ENCODE measurements at places on chromosomes 3 and 15.

- no peak for DNase-seq
Measured at GRCh38 chr3:130973406-130973805, 53.2 kb downstream of the ASTE1 start.

DNA sequence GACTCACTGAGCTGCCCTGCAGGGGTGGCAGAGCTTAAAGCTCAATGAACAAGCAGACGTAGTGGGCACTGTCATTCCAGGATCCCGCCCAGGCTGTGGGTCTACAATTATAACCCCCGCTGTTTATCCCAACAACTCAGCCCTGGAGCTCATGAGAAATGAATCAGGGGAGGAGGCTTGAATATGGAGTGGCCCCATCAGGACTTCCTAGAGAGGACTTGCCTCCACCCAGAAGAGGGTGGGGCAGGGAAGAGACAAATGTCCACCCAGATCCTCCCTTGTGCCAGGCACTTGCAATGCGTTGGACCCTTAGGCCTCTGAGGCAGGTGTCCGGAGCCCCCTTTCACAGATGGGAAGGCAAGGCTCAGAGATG, 33.0 kb downstream of the SLC6A20 start:
- no peak for DNase-seq

GRCh38 chr3:129827765-129828164, 65.7 kb downstream of the TMCC1 start:
- peak; percentile 60 for DNase-seq

DNA sequence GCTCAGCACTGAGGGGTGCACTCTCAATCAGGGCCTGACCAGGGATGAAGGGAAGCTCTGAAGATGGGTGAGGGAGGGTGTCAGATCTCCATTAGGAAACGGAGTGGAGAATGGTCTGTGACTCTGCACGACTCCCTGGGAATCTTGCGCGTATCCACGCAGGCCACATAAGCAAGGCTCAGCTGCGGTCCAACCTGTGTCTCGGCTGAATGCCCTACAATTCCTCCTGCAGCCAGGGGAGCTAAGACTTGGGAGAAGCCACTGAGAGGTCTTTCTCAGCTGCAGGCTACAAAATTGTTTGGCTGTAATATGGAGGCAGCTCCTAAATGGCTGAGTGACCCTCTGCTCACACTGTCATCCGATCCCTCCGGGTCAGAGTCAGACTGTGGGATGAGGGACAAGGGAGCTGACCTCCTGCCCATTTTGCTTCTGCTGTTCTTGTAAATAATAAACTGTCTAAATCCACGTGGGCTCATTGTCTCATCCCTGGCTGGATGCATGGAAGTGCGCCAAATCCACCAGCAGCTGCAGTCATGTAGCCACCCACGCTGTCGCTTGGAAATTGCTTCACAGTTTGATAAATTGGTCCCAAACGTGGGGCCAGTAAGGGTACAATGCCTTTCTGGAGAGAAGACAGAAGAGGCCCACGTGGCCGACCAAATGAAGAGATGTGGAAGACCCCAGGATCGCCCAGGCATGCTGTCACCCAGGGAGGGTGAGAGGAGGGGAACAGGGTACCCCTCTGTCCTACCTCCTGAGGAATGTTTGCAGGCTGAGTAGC, 30.5 kb downstream of the ALS2CL start:
- DNase-seq, result no peak

DNA sequence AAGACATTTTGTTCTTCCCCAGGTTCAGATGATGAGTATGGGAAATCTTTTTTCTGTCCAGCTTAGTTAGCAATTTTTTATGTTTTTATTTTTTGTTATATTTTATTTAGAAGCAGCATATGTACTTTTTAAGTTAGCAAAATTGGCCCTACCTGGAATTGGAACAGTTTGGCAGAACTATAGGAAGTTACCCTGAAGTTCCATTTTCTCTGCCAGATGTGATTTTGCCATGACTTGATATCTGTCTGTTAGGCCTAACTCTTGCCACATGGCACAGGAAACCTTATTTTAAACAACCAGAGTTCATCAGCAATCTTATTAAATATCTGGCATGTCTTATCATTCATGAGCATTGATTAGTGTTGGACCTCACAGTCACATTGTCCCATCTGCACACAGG, 67.1 kb downstream of the ADAMTSL3 start:
- DNase-seq, result no peak

DNA sequence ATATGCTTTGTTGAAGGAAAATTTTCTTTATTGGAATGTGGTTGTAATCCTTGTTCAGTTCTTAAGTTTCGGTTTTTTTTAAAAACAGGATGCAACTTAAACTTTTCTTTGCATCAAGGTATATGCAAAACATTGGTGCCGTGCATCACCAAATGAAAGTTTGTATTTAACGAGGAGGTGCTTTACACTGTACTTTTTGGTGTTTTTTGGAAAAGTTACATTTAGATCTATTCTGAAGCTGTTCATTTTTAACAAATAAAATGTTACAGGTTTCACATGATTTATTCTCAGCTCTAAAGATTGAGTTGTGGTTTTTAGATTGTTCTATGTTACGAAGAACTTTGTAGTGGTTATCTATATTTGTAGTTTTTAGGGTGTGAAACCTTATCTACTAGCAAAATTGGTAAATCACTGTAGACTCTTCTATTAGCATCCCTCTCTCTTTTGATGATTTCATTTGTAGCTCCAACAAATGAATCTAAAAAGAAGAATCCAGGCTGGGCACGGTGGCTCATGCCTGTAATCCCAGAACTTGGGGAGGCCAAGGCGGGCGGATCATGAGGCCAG, 7.0 kb upstream of the LRCH3 start:
- DNase-seq, result no peak

- no peak for DNase-seq
Measured at GRCh38 chr15:74345051-74345450, 22.4 kb downstream of the CYP11A1 start.

DNA sequence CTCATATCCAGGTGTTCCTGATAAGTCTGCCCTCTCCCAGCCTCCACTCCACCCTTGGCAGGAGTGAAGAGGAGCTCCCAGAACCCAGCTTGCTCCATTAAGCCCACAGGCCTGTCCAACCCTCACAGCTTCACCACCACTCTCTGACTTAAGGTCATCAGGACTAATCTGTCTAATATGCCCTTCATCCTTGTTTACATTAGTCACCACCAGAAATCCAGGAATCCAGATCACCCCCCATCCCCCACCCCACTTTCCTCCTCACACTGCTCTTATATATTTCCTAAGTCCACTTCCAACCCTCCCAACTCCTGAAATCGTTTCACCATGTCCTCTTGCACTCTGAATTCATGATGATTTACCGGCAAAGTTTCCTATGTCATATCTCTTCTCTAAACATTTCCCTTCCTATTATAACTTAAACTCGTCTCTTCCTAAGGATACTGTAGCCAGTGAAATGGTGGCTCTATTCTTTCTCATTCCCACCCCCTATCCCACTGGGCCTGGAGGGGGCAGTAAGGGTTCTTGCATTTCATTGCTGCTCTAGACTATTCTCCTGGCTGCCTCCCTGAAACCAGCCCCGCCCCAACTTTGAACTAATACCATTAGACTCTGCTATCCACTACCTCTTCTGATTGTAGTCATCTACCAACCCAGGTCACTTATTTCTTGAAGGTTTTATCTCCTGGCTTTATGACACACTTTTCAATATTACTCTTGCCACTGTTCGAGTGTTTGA, 43.4 kb downstream of the PPP2R3A start:
- no peak for DNase-seq

- no peak for DNase-seq
Measured at GRCh38 chr3:17655743-17656142, 86.7 kb downstream of the TBC1D5 start.

Measured in NAMALWA (cell line).